Vagina (tissue), 2 donors: ENCODE measurements at places on chromosomes 6 and 20.

- no peaks in the 10 kb centered on the region for H3K27me3 ChIP-seq
- no peak for DNase-seq
- H3K36me3 ChIP-seq, result no peaks in the 10 kb centered on the region
- H3K4me3 ChIP-seq, result no peak overlapping the region
- no peaks in the 10 kb centered on the region for H3K4me1 ChIP-seq
- no peak overlapping the region for H3K27ac ChIP-seq
Measured at GRCh38 chr6:63389191-63389844, 69.5 kb upstream of the LGSN start.

DNA sequence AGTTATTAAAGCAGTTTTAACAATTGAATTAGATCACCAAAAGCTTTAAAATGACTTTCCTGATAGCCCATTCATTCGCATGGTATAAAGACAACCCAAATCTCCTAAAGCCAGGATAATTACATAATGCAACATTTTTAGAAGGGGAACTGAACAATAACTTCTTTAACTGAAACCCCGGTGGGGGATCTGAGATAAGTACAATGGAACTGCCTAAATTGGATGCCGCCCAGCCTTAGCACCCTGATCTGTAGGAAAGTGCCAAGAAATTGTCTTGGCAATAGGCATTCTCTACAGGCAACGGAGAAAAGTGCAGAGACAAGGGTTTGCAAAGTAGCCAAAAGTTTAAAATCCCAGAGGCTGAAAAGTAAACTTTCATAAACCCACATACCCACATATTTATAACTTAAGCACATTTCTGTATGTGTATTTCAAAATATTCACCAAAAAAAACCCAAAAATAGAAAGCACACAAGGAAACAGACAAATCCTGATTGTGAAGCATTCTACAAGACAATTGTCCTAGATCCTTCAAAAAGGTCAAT, 98.8 kb upstream of the BEND6 start:
- H3K4me1 ChIP-seq, result peaks cover 7% of the 10 kb centered on the region
- H3K27me3 ChIP-seq, result no peaks in the 10 kb centered on the region
- H3K4me3 ChIP-seq, result no peak overlapping the region
- no peak overlapping the region for H3K27ac ChIP-seq
- no peaks in the 10 kb centered on the region for H3K36me3 ChIP-seq
- no peak for DNase-seq

GRCh38 chr20:63619505-63619904, 7.4 kb downstream of the GMEB2 start:
- H3K4me1 ChIP-seq, result peaks cover 2% of the 10 kb centered on the region
- H3K36me3 ChIP-seq, result peaks cover 39% of the 10 kb centered on the region
- H3K27ac ChIP-seq, result no peak overlapping the region
- no peak for DNase-seq

- H3K27ac ChIP-seq, result peak within 1 kb of the TSS; percentile 92
- H3K36me3 ChIP-seq, result no peaks in the 10 kb centered on the region
- DNase-seq, result no peak
- peaks cover 54% of the 10 kb centered on the region for H3K4me1 ChIP-seq
- no peaks in the 10 kb centered on the region for H3K27me3 ChIP-seq
- peak within 1 kb of the TSS; percentile 66 for H3K4me3 ChIP-seq
Measured at GRCh38 chr20:47785311-47785853, at the start of gene SULF2. Gene SULF2 (minus strand): TSS chr20:47785481. CDS start chr20:47757363, 28,118 bp downstream.

- H3K4me3 ChIP-seq, result no peak overlapping the region
- H3K36me3 ChIP-seq, result no peaks in the 10 kb centered on the region
- no peak overlapping the region for H3K27ac ChIP-seq
- no peak for DNase-seq
- no peaks in the 10 kb centered on the region for H3K27me3 ChIP-seq
- peaks cover 34% of the 10 kb centered on the region for H3K4me1 ChIP-seq
Measured at GRCh38 chr6:116409756-116410155, 39.0 kb downstream of the DSE start.
